ENCODE measurements at places on chromosomes 11 and 22. TPM values are rescaled to one million over a fixed set of nuclear protein-coding genes. Genes with fewer than 3 reads are reported as not detected.

DNA sequence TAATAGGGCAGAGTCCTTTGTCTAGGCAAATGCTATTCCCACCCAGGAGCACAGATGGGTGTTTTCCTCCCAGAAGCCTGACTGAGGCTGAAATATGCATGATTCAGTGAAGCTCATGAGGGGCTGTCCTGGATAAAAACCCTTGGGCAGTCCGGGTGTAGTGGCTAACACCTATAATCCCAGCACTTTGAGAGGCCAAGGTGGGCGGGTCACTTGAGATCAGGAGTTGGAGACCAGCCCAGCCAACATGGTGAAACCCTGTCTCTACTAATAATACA lies 48.6 kb upstream of the LMO2 start:
- DNase-seq = no peak

ART1 gene
- not detected for total RNA-seq

TREH gene
- not detected for total RNA-seq

GRCh38 chr11:128481135-128481534 lies 106.2 kb downstream of the ETS1 start:
- peak; percentile 93 for DNase-seq

SLC22A25 gene
- total RNA-seq = not detected

TCN2 gene
- total RNA-seq = 1.3 TPM

- no peak for DNase-seq
Observed at GRCh38 chr11:76392870-76393269, 11.7 kb downstream of the GVQW3 start.

DNA sequence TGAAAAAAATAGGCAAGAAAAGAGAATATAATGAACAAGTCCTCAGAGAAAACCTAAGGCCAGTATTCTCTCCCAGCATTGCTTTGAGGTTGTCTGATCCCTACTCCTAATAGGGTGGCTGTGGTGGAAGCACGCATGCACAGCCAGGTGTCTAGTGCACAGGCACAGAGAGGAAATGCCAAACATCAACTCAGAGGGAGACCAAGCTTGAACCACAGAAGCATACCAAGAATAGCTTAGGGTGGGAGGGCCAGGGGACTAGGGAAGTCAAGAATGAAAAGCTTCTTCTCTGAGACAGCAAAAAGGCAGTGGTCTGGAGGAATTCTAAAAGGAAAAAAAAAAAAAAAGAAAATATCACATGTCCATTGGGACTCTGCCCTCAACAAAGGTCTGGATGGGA lies 244.1 kb upstream of the API5 start:
- no peak for DNase-seq

GRCh38 chr11:90192869-90193582 lies 29.8 kb downstream of the CHORDC1 start:
- DNase-seq = no peak

- DNase-seq = peak; percentile 8
Observed at GRCh38 chr11:112734207-112734606, 227.0 kb upstream of the NCAM1 start.

Measured in IMR-90 (cell line).